ENCODE measurements at places on chromosomes 6 and 20. TPM values are rescaled to one million over a fixed set of nuclear protein-coding genes. Genes with fewer than 3 reads are reported as not detected.

DNA sequence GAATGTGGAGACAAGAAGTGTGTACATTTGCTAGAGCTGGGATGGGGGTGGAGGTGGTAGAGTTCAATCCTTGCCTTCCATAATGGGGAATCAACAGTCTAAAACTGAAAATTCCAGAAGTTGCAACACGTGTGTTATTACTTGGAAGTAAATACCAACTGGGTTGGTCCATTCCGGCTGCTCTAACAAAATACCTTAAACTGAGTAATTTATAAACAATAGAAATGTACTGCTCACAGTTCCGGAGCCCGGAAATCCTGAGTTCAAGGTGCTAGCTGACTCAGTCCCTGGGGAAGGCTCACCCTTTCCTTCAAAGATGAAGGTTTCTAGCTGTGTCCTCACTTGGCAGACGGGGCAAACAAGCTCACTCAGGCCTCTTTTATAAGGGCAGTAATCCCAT is 59.0 kb downstream of the RIN2 start:
- no peak for DNase-seq

- no peak for DNase-seq
Observed at GRCh38 chr20:58901488-58902402, 49.2 kb downstream of the GNAS start.

DNA sequence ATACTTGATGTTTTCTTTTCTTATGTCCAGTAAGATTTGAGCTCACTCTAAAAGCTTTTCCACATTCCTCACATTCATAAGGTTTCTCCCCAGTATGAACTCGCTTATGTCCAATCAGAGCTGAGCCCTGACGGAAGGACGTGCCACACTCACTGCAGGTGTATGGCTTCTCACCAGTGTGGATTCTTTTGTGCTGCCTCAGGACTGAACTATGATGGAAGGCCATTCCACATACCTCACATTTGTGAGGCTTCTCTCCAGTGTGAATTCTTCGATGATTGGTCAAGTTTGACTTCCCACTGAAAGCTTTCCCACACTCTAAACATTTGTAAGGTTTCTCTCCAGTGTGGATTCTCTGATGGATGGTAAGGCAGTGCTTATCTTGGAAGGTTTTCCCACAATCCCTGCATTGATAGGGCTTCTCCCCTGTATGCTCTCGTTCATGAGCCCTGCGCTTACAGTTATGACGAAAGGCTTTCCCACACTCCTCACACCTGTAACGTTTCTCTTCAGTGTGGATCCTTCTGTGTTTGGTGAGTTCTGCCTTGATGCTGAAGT is 9.9 kb downstream of the ZNF311 start:
- DNase-seq: no peak

The RBM24 gene
- 4.0 TPM for total RNA-seq

The TDP2 gene
- 44.9 TPM for total RNA-seq

The GABRR1 gene
- not detected for total RNA-seq
